ENCODE measurements at places on chromosomes 1 and 21. TPM values are rescaled to one million over a fixed set of nuclear protein-coding genes. Genes with fewer than 3 reads are reported as not detected.

Gene FNDC10
- 1.7 TPM for total RNA-seq

Gene ANKRD65
- total RNA-seq = under 0.01 TPM

Gene HES3
- not detected for total RNA-seq

Gene CFHR5
- total RNA-seq = not detected

Gene GJB3
- total RNA-seq = under 0.01 TPM

Gene RGS8
- 0.28 TPM for total RNA-seq

Measured in regular cardiac myocyte (primary cell).